ENCODE measurements at places on chromosomes 1 and 21.
A peak's percentile ranks its signal among the peaks of the same experiment; 100 is the strongest.

DNA sequence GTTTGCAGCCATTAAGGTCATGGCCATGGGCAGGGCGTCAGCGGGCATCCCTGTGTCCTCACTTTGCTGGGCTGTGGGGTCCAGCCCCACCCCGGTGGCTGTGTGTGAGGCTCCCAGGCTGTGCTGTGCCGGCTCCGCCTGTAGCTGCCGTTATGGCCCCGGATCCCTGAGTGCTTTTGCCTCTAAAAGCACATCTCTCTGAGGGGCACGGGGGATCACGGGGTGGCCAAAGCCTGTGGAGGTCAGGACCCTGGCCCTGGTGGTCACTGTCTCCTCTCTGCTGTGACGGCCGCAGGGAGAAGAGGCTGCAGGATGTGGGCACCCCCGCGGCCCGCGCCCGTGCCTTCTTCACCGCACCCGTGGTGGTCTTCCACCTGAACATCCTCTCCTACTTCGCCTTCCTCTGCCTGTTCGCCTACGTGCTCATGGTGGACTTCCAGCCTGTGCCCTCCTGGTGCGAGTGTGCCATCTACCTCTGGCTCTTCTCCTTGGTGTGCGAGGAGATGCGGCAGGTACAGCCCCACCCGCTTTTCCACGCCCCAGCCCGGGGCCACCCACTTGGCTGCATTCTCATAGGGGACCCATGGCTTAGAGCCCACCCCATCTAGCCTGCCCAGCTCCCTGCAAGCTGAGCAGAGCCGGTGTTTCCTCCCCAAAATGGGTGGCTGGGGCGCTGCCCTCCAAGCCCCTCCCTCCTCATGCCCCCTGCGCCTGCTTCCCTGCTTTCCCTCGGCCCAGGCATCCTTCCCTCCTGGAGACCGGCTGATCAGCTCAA lies 48.2 kb downstream of the TRPM2 start:
- no peak for DNase-seq

- DNase-seq = no peak
Measured at GRCh38 chr1:2610036-2610959, 22.5 kb downstream of the MMEL1 start.

- DNase-seq = no peak
Measured at GRCh38 chr1:10724948-10725847, 71.2 kb downstream of the CASZ1 start.

GRCh38 chr1:115839029-115839678 lies 1.8 kb downstream of the NHLH2 start:
- peak; percentile 13 for DNase-seq

DNA sequence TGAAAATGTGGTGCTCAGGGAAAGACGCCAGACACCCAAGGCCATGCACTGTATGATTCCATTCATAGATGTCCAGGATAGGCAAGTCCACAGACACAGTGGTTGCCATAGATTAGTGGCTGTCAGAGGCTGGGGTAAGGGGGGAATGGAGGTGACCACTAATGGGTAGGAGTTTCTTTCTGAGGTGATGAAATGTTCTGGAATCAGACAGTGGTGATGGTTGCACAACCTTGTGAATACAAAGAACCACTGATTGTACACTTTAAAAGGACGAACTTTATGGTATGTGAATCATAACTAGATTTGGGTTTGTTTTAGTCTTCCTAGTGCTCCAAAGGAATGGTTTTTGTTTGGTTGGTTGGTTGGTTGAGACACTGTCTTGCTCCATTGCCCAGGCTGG lies 51.7 kb downstream of the PRAMEF20 start:
- DNase-seq = no peak

GRCh38 chr1:180243517-180244221 lies 13.6 kb downstream of the LHX4 start:
- no peak for DNase-seq

GRCh38 chr21:46429754-46430681 lies 28.7 kb upstream of the DIP2A start:
- DNase-seq = no peak

GRCh38 chr1:6267686-6268322 lies 6.9 kb upstream of the GPR153 start:
- no peak for DNase-seq

GRCh38 chr21:44737706-44738354 lies 26.5 kb upstream of the TSPEAR start:
- no peak for DNase-seq

DNA sequence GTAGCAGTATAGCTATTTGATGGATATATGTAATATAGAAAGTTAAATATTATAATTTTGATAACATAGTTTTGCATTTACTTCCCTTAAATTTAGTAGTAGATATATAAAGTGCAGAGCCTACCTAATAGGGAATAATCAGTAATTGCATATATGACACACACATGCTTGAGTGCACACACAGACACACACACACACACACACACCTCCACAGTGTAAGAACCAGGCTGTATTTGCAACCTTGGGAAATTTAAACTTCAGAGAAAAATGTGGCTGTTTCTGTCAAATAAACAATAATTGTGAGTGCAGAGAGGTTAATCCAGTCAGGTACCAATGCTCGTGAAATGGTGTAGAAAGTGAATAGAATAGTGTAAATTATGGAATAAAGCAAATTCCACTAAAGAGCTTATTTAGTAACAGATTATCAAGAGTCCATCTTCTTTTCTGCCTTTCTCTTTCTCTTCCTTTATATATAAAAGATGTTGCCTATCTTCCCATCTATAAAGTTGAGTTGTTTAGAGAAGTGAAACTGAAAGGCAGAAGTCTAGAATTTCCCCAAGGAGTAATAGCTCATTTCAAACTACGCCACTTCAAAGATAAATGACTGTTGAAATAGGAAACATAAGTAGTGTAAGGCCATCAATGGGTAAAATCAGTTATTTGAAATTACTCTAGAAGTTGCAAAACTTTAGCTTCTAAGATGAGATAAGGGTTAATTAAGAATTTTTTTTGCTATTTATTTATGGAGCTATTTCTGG lies 273.7 kb downstream of the SRGAP2C start:
- DNase-seq = no peak

- DNase-seq = no peak
Measured at GRCh38 chr1:29749024-29749945, 513.0 kb downstream of the PTPRU start.

- no peak for DNase-seq
Measured at GRCh38 chr1:71089536-71090270, 8.9 kb upstream of the ZRANB2 start.

DNA sequence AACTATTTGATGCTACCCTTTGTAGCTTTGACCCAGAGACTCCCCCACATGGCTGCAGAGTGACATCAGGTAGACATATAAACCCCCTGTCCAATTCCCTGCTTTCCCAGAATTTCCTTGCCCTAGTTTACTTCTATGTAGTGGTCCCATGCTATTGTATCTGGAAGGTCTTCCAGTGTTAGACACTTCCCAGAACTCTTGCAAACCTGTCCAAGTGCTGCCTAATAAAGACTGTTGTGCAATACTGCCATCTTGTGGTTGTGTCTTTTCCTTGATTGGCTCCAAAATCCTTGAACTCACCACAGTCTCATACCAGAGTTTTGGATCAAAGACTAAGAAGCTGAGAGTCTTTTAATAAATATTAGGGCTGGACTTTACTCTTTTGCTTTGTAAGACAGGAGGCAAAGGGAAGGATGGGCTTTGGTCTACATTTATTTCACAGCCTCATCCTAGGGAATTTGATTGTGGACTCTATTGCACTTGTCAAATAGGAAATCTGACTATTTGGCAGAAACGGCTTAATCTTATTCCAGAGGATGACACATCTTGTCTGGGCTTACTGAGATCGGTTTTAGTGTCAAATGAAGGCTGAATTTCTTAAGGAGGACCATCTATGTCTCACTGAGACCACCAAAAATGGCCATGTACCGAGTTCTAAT lies 169.9 kb downstream of the LRRC7 start:
- DNase-seq = peak; percentile 49

DNA sequence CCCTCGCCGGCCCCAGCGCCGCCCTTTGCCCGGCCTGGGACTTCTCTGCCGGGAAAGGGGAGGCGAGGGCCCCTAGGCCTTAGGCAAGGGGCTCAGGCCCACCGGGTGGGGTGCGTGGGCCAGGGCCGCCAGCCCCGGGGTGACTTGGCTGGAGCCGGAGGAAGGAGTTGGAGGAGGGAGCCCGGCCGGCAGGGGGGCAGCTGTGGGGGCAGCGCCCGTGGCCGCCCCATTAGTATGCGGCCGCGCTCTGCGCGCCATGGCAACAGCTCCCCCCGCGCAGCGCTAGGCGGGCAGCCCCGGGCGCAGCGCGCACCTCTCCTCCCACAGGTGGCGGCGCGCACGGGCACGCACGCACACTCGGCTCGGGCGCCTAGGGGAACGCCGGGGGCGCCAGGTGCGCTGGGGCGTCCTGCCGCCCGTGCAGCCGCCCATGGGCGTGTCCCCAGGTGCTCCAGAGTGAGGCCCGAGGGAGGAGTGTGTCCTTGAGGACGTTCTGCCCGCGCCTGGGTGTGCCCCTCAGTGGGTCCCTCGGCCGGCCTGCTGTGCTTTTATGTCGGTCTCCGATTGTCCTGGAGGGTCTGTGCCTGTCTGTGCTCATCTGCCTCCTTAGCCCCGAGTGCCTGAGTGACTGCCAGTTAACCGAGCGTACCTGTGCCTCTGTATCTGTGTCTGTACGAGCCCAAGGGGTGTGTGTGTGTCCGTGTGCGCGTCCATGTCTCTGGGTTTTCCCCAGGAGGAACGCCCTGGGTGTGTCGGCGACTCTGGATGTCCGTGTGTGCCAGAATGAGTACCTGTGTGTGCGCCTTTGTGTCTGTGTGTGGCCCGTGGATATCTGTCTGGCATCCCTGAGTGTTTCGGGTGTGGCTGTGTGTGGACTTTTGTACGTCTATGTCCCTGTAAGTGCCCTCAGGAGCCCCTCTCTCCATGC lies 38.2 kb upstream of the WASF2 start:
- peak; percentile 50 for DNase-seq

DNA sequence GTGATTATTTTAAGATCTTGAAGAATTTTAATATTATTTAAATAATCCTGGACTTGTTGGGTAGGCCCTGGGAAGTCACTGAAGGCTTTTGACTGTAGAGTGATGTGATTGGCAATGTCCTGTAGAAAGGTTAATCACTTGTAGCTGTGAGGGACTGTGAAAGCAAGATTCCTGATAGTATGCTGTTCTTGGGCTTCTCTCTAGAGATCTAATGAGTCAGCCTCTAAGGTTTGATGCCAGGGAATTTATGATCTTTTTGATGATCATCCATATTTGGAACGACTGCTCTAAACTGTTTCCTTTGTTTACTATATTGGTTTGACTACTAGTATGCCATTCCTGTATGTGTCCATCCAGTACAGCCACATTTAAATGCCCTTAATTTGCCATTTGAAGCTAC lies 56.5 kb downstream of the CAMSAP2 start:
- DNase-seq = no peak

- no peak for DNase-seq
Measured at GRCh38 chr1:18090636-18091035, 17.0 kb upstream of the IGSF21 start.

DNA sequence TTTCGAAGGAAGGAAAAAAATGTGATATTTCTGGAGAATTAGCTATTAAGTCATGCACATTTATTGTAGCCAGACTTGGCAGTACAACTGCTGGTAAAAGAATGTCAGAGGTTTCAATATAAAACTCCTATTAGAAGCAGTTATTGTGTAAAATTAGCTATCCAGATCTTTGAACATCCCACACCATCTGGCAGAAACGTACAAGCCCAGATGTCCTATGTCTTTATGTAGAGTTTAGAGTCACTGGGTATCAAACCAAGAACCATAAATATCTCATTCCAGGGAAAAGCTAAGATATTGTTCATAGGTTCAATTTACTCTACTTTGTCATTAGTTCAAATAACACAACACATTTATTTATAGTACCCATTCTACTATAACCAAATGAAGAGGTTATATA lies 31.4 kb downstream of the OLFM3 start:
- no peak for DNase-seq

DNA sequence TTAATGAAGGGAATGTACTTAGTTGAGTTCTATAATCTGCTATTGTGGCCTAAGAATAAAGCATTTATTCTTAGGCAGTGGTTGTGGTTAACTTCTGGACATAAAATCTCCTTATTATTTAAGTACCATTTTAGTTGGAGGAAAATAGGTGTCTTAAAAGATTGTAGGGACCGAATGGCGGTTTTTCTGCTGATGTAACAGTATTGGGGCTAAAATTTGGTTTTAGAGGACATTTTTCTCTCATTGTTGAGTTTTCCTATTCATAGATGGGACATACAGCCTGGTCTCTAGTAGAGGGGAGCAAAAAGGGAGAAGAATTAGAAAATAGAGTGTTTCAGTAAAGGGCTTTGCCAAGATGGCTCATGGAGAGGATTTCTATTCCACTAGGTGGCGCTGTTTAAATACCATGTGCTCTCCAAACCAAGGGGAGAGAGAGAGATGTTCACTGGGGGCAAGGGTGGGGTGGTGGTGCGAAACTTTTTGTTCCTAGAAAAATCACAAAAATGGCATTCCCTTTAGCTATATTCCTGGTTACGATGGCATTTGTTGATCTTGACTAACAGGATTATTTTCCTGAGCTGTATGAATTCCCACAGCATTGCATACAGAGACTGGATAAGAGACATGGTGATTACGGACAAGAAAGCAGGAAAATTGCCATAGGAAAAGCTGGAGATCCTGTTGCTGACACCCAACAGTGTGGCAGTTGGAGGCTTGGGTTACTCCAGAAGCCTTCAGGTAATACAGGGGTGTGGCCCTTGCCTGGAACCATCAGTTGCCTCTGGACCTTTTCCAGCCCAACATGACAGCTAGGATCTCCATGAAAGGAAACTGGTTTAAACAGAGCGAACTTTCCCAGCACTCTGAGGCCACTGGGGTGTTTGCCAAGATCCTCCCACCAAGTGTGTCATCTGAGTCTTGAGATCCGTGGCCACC lies 18.2 kb upstream of the FCGR2A start:
- peak; percentile 58 for DNase-seq

DNA sequence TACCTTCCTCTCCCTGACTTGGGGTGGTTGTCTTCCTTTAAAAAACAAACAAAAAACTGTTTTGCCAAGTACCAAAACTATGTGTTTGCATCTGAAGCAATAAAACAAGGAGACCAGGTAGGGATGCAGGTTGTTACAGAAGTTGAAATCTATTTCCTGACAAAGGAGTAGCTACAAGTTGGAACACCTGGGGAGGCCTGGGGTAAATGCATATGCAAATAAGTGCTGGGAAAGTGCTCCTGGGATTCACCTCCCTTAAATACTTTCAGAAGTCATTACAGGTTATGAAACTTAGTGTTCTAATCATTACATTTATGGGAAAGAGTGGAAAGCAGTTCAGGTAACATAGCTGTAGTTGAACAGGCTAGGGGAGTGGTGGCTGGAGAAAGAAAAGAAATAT lies 1.9 kb upstream of the TSNAX start:
- no peak for DNase-seq

- DNase-seq = no peak
Measured at GRCh38 chr1:172719066-172719627, 60.2 kb downstream of the FASLG start.

GRCh38 chr1:65230731-65231481 lies 78.4 kb upstream of the DNAJC6 start:
- DNase-seq = no peak

Data from Calu3 (cell line).